ENCODE measurements at places on chromosomes 11 and 22.
A peak's percentile ranks its signal among the peaks of the same experiment; 100 is the strongest.

DNA sequence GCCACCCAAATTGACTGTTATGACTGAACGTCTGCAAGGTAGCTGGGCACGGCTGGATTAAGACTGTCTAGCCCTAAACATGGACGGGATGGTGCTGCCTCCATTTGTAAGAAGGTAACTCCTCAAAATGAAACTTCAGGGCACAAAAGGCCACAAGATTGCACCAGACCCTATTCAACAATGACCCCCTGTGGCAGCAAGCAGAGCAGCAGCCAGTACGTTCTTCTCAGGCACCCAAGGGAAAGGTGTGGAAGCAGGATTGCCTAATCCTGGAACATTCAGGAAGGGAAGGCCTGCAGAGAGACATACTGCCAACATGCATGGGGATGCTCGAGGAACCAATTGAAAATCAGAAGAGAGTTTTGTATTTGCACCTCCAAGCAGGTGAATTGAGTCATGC is 4.5 kb upstream of the TBX10 start:
- DNase-seq, result no peak

DNA sequence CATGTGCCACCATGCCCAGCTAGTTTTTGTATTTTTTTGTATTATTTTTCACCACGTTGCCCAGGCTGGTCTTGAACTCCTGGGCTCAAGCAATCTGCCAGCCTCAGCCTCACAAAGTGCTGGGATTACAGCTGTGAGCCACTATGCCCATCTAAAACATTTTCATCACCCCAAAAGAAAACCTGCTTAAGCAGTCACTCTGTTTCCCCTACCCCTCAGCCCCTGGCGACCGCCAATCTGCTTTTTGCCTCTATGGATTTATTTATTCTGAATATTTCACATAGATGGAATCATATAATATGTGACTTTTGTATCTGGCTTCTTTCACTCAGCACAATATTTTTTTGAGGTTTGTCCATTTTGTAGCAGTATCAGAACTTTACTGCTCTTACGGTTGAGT is 18.6 kb upstream of the P2RY2 start:
- no peak for DNase-seq

GRCh38 chr11:2190657-2191471 is 19.2 kb upstream of the TH start:
- DNase-seq, result no peak

- DNase-seq, result no peak
Observed at GRCh38 chr11:101008961-101009689, 120.5 kb downstream of the PGR start.

GRCh38 chr22:44386386-44387035 is 73.8 kb upstream of the SHISAL1 start:
- DNase-seq, result no peak

DNA sequence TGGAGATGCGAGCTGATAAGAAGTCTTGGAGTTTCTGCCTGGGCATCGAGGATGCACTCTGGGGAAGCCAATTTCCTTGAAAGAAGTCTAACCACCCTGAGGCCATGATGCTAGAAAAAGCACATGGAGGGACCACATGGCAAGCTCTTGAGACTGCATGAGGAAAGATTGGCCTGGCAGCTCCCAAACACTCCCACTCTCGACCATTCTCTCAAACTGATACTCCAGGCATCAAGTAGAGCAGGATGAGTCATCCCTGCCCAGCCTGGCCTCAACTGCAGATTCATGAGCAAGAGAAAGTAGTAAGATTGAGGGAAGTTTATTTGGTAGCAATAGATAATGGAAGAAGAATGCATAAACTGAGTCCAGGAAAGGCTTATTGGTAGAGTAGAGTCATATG is 194.3 kb downstream of the KIF18A start:
- no peak for DNase-seq

- no peak for DNase-seq
Observed at GRCh38 chr11:119377112-119377901, 4.2 kb downstream of the USP2 start.

DNA sequence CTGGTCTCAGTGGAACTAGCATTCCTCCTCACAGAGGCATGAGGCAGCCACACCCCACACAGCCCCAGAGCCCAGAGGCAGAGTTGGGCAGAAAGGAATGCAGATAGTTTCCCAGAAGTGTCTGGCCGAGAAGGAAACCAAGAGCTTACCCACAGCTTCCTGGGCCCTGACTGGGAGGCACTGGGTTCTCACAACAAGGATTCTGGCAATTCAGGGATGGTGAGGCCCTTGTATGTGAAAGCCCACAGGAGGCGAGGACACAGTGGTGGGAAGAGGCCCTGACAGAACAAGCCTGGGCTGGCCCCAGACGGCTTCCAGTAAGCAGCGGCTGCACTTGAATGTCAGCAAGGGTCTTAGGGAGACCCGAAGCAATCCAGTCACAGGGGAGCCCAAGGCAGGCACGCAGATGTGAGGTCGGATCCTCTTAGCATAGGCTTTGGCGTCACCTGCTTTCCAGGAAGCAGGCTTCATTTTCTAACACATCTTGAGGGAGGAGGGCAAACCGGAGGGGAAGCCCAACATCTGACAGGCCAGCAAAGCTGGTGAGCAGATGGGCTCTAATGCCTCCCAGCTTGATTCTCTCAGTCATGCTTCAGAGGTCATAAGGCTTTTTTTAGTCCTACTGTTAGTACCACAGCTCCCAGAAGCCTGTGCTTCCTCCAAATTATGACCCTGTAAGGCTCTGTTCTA is 78.3 kb upstream of the AKIP1 start:
- no peak for DNase-seq

- DNase-seq, result peak; percentile 14
Observed at GRCh38 chr11:35427071-35427470, 7.7 kb upstream of the SLC1A2 start.

DNA sequence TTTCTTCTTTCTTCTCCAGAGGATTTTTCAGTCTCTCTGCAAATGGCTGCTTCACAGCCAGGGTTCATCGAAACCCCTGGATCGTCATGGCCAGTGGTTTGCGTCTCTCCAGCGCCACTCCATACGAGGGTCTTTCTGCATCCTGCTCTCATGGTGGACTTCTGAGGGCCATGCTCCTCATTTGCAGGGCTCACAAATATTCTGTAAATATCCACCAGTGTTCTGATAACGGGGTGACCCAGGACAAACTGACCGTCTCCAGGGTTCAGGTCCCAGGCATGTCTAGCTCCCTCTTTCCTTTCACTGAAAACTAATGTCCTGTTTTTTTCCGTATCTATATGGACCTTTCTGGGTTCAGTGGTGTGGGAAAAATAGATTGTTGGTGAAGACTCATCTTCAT is 15.7 kb upstream of the VPREB1 start:
- DNase-seq, result no peak

GRCh38 chr11:23284631-23285030 is 424.4 kb upstream of the CCDC179 start:
- DNase-seq, result no peak

DNA sequence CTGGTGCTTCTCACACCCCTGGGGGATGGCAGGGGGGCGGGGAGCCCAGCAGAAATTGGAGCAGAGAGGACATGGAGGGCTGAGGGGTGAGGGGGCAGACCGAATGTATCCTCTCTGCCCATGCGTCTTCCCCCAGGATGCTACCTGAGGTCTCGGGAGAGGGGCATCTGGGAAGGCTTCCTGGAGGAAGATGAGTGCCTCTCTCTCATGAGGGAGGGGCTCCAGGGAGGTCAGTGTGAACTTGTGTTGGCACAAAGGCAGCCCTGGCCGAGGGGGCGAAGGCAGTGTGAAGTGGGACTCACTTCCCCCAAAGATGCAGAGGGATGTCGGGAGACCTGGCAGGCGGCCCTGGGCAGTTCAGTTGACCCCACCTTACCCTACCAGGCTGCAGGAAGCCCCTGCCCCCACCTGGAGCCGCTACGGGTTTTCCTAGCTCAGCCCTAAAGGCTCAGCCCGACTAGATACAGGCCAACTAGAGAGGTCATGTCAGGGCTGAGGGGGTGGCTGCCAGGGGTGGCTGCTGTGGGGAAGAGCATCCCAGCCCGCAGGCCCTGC is 10.4 kb downstream of the ASCL2 start:
- no peak for DNase-seq

DNA sequence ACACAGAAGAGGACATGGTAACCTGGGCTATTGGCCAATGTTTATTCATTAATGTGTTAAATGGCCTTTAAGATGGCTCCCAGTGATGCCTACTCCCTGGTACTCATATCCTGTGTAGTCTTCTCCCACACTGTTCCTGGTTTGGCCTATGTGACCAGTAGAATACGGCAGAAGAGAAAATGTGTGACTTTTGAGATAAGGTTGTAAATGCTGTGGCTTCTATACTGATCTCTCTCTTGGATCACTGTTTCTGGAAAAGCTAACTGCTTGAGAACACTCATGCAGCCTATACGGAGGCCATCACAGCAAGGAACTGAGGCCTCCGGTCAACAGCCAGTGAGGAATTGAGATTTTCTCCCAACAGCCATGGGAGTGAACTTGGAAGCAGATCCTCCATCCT is 24.1 kb downstream of the MAML2 start:
- DNase-seq, result no peak

- DNase-seq, result no peak
Observed at GRCh38 chr22:27378311-27378800, 423.2 kb downstream of the MN1 start.

DNA sequence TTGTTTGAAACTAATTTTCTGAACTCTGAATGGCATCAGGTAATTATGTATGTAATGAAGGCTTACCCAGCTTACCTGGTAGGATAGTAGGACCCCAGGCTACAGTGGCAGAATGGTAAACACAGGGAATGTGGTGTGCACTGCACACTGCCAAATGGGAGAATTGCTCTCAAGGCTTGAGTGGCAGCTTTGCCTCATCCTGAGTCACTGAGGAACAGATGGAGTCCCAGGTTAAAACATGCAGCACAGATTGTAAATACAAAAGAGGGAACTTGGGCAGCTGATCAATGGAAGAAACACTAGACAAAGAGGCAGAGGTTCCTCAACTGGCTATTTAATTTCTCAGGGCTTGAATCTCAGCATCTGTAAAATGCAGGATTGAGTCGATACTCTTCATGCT is 24.4 kb downstream of the GPR83 start:
- no peak for DNase-seq

GRCh38 chr11:18235394-18236334 is 938 bp downstream of the SAA4 start:
- no peak for DNase-seq

- DNase-seq, result no peak
Observed at GRCh38 chr11:4916581-4916980, 2.6 kb downstream of the OR51G2 start.

DNA sequence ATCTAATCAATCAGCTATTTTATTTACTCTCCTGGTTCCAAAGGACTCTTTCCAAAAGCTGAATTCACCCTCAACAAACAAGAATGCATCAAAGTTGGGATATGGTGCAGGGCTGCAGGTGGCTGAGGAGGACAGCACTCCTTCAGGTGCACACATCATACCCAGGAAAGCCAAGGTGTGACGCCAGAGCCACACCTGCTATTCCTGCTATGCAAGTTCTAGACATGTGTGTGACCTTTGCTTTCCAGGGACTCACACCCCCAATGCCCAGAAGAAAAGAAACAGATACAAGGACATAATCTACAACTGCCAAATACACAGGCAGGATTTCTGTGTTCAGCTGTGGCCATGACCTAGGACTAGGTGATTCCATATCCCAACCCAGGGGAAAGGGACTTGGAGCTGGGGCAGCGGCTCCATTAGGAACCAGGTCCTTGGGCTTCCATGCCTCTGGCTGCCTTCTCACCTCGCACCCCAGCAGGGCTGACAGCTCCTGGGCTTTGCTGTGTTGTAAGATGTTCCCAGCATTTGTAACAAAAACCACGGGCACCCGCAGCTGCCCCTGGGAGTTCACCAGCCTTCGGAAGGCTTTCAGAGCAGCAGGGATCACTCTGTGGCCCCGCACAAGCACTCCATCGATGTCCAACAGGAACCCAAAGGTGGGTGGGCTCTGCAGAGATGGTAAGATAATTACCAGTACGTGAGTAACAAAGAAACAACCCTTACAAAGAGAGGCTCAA is 9.8 kb downstream of the HDHD5 start:
- no peak for DNase-seq

- no peak for DNase-seq
Observed at GRCh38 chr11:82673631-82674030, 60.0 kb downstream of the FAM181B start.

DNA sequence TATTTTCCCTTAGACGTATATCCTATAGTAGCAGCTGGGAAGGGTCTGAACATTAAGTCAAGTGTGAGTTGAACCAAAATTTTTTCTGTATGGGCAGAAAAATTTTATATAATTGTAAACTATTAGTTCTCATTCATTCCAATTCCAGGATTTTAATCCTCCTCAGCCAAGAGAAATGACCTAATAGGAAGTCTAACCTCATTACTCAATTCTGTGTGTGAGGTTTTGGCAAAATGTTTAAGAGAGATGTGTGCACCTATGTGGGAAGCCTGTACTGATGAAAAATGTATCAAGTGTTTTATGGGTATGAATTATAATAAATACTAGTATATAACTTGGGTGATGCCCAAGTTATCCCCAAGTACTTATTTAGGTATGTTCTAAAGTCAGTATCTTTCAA is 311.6 kb upstream of the PITPNB start:
- DNase-seq, result no peak

DNA sequence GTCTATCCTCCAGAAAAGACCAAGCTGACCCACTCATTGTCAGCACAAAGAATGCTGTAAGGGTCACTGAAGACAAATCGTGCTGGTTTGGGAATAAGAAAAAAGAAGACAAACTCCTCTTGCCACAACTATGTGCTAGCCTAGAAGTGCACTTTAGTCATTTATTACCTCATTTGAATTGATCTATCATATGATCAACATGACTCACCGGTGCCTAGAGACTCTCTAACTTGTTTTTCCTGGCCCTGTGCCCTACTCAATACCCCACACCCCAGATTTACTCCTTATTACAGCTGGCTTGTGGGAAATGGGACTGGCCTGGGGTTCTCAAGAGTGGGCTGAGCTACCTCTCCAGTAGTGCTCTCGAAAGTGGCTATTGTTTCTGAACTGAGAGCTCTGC is 35.9 kb upstream of the HORMAD2 start:
- DNase-seq, result peak; percentile 75

GRCh38 chr11:59141673-59142460 is 789 bp upstream of the FAM111A start:
- peak; percentile 13 for DNase-seq

GRCh38 chr22:27462190-27462589 is 339.4 kb downstream of the MN1 start:
- DNase-seq, result no peak

DNA sequence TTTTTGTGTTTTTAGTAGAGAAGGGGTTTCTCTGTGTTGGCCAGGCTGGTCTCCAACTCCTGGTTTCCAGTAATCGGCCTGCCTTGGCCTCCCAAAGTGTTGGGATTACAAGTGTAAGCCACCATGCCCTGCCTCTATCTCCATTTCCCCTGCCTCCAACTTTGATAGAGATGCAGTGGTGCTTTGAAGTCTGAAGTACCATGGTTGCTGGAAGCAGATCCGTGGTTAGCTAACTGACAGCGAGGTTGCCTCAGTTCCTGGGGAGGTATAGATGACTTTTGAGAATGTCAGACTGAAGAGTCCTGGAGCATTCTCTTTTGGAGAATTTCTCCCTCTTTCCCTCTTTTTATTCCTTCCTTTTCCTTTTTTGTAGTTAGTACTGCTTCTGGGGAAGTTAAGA is 111.5 kb upstream of the RRM1 start:
- no peak for DNase-seq

Measured in amniotic stem cell (primary cell).